ENCODE measurements at places on chromosomes 7 and 10. TPM values are rescaled to one million over a fixed set of nuclear protein-coding genes. Genes with fewer than 3 reads are reported as not detected.

DNA sequence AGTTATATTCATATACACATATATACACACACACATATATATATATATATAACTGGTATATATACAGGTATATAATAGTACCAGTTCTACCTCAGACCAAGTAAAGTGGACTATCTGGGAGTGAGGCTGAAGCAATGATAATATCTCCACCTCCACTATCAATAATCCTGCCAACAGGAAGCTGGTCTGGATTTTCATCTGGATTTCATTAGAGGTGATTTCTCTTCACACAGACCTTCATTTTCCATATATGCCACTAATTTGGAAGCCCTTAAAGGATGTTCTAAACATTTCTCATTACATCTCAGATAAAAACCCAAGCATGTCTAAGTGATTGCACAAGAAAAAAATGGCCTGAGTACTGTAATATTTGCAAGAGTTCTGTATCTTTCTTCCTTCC, 1.7 kb upstream of the SLC35B4 start:
- no peak for DNase-seq

DNA sequence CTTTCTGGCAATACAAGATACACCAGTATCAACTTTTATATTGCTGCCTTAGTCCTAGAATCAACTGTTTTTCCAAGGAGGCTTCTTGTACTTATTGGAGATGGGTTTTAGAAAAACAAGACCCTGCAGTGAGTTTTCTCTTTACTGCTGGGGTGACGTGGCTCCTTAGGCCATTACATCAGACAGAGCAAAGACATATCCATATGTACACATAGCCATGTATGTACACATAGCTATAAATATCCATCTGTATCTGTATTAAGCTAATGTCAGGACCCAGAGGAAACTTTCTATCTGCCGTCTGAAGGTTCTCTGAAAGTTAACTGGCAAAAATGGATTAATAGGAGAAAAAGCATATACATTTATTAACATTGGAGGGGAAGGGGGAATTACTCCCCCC, 607.4 kb downstream of the POM121L12 start:
- no peak for DNase-seq

DNA sequence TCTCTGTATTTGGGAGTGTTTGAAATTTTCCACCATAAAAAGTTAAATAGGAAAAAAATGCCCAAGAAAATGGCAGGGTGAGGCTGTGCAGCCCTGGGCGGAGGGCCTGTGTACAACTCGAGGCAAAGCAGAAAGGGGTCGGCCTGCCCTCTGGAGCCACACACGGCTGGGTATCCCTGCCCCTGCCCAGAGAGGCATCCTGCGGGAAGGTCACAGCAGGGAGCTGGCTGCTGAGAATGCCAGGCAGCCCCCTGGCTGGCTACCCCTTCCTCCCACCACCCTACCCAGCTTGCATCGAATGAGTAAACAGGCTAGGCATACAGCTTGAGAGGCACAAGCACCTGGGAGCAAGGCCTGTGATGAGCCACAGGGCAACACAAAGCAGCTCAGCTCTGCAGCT, 46.1 kb downstream of the CAMK2B start:
- peak; percentile 0 for DNase-seq

GRCh38 chr10:35961501-35961900, 319.4 kb upstream of the FZD8 start:
- DNase-seq: no peak

DNA sequence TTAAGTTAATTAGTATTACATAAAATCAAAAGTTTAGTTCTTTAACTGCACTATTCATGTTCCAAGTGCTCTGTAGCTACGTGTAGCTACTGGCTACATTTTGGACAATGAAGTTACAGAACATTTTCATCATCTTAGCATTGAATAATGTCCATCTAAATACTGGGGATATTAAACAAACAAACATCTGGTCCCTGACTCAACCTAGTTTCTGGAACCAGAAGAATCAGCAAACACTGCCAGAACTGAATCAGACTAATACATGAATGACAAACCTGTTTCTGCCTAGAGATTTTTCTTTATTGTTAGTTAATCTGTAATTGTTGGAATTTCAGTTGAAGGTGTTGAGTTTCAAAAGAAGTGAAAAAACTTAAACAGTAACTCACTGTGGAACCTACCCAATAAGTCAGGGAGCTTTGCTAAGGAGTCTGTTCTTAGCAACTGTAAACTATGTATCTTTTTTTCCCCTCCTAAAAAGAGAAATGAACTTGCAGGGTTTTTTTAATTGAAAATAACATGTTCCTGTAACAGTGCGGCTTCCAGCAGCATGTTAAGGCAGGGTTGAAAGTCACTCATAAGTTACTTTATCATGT, 58.3 kb downstream of the CDK13 start:
- no peak for DNase-seq

DNA sequence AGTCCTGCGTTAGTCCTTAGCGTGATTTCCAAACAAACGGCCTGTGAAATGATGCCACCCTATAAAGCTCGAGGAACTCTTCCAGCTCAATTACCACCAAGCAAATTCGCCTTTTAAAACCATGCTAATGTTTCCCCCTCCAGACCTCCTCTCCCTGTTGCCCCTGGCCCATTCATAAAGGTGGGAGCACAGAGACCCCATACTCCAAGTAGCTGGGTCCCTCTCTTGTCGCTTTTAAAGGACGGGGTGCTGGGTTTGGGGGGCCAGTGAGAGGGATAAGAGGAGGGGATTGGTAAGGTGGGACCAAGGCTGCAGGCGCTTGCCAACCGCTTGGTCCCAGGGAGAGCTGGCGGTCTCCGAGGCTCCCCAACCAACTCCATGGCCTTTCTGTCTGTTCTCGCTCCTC, 1.2 kb downstream of the HMX2 start:
- DNase-seq: no peak

DNA sequence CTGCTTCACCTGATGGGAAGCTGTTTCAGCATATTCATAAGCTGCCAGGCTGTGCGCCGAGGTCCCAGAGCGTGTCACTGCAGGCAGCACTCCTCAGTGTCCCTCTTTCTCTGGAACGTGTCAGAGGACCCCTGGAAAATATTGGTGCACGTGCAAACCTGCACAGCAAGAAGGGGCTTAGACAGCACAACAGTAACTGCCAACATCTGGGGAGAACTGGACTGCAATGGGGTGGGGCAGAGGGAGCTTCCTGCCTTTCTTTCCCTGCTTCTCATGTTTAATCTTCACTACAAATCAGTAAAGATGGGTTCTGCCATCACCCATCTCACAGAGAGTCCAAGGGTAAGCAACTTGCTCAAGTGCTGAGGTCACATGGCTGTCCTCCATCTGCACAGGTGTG, 86.5 kb upstream of the GPR26 start:
- DNase-seq: no peak

GRCh38 chr7:142481548-142481947, 223.7 kb upstream of the PRSS58 start:
- DNase-seq: no peak

GRCh38 chr7:130894146-130894908, 160.3 kb upstream of the KLF14 start:
- DNase-seq: peak; percentile 53

GRCh38 chr10:62818426-62819011, 2.4 kb upstream of the EGR2 start:
- DNase-seq: peak; percentile 49

- DNase-seq: peak; percentile 20
Observed at GRCh38 chr10:5968037-5968680, 9.2 kb downstream of the IL15RA start.

DNA sequence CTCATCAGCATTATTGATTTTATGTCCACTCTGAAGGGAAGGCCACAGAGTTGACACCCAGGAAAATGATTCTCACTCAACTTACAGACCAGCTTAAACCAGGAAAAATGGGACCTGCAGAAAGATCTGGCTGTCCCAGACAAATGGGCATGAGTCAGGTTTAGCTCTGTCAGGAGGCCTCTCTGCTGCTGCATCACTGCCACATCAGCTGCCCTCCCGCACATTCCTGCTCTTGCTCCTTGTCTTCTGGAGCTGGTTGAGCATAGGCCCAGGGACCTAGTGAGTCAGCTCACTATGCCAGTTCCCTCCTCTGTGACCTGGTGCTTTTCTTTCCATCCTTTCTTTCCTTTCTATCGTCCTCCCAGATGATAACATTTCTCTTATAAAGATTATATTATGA, 18.8 kb upstream of the SMNDC1 start:
- no peak for DNase-seq

DNA sequence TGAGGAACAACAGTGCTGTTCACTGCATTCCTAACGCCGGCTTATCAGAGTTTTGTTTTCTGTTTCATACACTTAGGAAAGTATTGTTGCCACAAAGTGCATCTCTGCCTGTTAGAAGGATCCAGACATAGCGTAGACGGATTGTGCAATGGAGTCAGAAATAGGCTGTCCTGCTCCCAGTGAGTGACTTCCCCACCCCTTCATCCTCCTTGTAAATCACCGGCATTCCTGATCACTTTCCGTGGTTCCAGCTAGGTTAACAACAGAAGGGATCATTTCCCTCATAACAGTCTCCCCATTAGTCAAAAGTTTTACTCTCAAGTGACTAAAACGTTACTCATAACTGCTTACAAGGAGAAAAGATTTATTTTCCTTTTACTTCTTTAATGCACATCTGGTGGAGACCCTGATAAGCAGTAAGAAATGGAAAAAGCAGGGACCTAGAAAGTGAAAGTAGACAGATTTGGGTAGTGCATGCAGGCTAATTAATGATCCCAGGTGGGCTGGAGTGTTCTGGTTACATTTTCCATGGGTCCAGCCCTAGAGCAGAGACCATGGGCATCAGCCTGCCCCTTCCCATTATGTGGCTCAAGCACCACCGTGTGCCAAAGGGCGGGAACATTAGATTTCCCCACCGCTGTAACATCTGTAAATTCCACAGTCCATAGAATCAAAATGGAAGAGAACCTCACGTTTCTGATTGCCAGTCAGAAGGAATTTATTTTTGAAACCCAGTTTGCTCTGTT, 395.1 kb upstream of the GALNT17 start:
- DNase-seq: no peak

GRCh38 chr10:34181553-34182300, 633.4 kb downstream of the PARD3 start:
- DNase-seq: peak; percentile 18

- peak; percentile 77 for DNase-seq
Observed at GRCh38 chr7:5284304-5285281, 1.9 kb downstream of the SLC29A4 start.

GRCh38 chr7:34734771-34735170, 76.8 kb downstream of the NPSR1 start:
- no peak for DNase-seq

The ANKRD7 gene
- not detected for total RNA-seq

The NME8 gene
- total RNA-seq: not detected

The HOXA4 gene
- total RNA-seq: 5.1 TPM

The LOXL4 gene
- total RNA-seq: 1.6 TPM

The PIP gene
- not detected for total RNA-seq

The SLC18A3 gene
- 0.14 TPM for total RNA-seq

Data from left colon (tissue), 2 donors.